Stimulated activated CD8-positive, alpha-beta memory T cell treated with anti-CD3 and anti-CD28 coated beads, Interleukin-7, amount 100 ng/mL, for 1 hour (primary cell): ENCODE measurements at places on chromosomes 16 and 17.

DNA sequence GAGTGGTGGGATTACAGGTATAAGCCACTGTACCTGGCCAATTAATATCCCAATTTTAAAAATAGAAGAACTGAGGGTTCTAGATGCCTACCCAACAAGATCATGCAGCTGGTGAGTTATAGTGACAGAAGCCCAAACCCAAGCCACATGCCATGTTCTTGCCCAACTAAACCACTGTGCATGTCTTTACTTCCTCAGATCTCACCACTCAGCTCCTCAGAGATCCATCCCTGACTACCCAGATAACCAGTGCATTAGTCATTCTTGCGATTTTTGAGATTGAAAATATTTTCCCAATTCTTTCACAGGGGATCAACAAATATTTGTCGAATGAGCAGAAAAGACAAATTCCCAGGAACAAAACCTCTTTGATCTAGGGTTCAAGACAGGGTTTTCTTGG, 303.1 kb downstream of the CBLN1 start:
- DNase-seq: no peak

DNA sequence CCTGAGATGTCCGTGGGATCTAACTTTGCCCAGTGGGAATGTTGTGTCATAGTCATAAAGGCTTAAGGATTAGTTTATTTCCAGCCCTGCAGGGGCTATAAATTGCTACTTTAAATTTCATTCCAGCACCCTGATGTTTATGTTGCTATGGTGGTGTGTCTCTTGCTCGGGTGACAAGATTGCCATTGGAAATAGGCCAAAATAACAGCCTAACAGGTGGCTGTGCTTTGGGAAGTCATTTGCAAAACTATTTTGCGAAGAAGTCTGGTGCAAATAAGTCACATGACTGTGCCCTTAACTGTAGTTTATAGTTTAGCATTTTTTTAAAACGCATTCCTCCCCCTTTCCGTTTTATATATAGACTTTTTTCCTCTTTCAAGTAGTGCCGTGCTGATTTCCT, 23.1 kb downstream of the PITPNC1 start:
- DNase-seq: no peak

DNA sequence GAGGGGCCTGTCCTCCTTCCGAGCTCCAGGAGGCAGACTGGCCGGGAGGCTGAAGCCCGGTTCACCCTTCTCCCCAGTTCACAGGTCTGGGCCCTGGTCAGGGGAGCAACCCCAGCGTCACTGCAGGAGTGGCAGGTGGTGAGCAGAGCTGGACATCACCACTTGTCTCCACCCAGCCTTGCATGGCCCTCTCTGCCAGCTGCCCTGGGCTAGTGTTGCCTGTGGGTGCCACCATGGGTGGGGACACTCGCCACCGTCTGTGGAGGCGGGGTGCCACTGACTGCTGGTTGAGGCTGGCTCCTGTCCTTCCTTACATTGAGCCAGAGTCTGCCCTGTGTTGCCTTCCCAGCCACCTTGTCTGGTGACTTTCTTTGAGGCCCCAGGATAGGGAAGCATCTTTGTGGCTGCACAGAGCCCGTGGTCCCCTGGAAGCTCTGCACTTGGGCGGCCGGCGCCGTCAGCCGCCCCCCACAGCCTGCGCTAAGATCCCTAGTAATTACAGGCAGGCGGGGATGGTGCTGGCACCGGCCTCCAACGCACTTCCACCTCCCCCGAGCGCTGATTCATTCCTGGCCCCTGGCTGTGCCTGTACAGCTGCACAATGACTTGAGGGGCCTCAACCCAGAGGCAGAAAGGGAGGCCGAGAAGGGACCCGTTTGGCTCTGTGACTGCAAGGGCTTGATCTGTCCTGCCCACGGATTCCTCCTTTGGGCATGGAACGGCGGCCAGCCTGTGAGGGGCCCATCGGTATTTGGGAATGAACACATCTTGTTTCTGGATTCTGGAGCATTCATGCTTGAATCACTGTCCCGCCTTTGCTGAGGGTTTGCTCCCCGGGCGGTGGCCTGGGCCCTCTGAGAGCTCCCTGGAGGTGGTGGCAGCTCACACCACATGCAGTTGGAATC, 5.2 kb downstream of the BAIAP2 start:
- no peak for DNase-seq

- no peak for DNase-seq
Observed at GRCh38 chr17:66985338-66986237, 21.1 kb downstream of the CACNG4 start.
